ENCODE measurements at places on chromosomes 16 and 17. TPM values are rescaled to one million over a fixed set of nuclear protein-coding genes. Genes with fewer than 3 reads are reported as not detected.

The CALB2 gene
- 6.3 TPM for total RNA-seq

The PDILT gene
- not detected for total RNA-seq

The STAC2 gene
- 7.1 TPM for total RNA-seq

The FGF11 gene
- 1.2 TPM for total RNA-seq

The CDT1 gene
- total RNA-seq, result 32.5 TPM

The APOH gene
- total RNA-seq, result 6.7 TPM

The KRTAP3-3 gene
- total RNA-seq, result not detected

The UMOD gene
- not detected for total RNA-seq

The ALOX12B gene
- 1.6 TPM for total RNA-seq

The KRTAP17-1 gene
- total RNA-seq, result not detected

The FAM171A2 gene
- total RNA-seq, result 4.2 TPM

The TEX14 gene
- total RNA-seq, result 0.36 TPM
